Thyroid gland (tissue), 4 donors: ENCODE measurements at places on chromosomes 2 and 18. TPM values are rescaled to one million over a fixed set of nuclear protein-coding genes. Genes with fewer than 3 reads are reported as not detected.
A peak's percentile ranks its signal among the peaks of the same experiment; 100 is the strongest.

The C2orf78 gene
- not detected for total RNA-seq

The TNFRSF11A gene
- 9.0 TPM for total RNA-seq

The BOLL gene
- total RNA-seq: 0.45 TPM

The IL1R2 gene
- 2.7 TPM for total RNA-seq

The ADAM23 gene
- 3.0 TPM for total RNA-seq

The CRACDL gene
- total RNA-seq: 5.2 TPM

The PLGLB2 gene
- 8.9 TPM for total RNA-seq

The CCDC102B gene
- total RNA-seq: 16.6 TPM

The GKN1 gene
- not detected for total RNA-seq

DNA sequence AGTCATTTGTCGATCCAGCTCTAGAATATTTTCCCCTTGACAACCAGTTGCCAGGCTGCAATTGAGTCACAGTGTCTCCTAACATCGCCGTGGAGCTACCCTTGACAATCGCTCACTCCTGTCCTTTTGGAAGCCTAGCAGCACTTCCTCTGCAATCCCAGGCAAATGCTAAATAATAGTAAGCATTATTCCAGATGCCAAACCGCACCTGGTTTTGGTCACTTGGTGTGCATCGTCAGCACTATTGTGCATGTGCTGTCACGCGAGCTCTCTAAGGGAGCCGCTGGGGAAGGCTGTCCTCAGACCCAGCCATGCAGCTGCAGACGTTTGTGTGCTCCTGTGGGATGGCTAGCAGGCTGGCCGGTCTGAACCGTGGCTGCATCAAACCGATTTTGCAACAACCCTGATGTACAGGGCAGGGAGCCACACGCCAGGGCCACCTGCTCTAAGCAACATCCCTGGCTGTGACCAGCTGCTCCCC lies 549.5 kb upstream of the ID2 start:
- DNase-seq: no peak

- DNase-seq: peak; percentile 52
These were observed 65.1 kb downstream of the TMEM182 start for GRCh38 chr2:102826904-102827303.

GRCh38 chr2:97911206-97911921 lies 84.4 kb downstream of the TMEM131 start:
- no peak for DNase-seq

DNA sequence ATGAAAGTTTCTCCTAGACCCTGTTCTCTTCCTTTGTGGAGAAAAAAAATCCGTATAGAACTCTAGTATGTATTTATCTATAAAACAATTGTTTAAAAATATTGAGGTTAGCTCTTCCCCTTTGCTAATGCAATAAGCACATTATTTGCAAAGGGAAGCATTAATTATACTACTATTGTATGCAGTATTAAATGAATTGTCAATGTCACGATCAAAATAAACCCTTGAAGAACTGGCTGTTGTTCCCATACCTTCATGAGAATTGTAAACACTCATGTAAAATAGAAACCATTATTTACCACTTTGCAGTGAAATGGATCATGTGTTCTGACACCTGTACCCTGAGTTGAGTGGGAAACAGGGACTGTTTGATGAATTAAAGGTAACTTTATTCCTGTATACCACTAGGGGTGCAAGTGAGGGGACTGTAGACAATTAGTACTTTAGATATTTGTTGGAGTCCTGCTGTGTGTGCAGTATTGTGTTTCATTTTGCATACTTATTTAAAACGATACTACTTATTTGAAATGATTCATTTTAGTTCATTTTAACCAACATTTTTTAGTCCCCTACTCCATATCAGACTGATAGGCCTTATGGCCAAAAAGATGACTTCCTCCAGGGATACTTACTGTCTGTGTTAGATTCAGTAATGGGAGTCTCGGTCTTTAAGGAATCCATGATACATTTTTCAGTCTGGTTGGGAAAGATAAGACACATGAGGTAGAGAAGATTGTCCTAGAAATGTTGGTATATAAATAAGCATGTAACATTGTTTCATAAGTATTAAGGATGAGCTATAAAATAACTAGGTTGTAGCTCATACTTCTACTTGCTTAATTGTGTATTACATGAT lies 7.9 kb downstream of the PKP4 start:
- no peak for DNase-seq

DNA sequence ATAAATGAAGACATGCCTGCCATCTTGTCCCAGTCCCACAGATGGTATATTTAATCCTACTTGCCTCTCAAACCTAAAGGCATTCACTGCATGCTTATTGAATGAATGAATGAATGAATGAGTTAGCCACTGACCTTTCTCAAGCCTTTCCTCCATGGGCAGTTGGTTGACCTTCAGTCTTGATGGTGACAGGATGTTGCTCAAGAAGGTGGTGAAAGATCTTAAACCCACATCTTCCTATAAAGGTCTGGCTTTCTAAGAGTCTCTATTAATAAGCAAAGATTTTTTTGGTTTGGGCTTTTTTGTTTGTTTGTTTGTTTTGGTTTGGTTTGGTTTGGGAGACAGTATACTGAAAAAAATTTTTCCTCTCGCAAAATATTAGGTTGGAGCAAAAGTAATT lies 41.7 kb downstream of the KIAA2012 start:
- DNase-seq: no peak

GRCh38 chr2:226300196-226300886 lies 499.3 kb downstream of the IRS1 start:
- DNase-seq: no peak
